ENCODE measurements at places on chromosomes 12 and 14. TPM values are rescaled to one million over a fixed set of nuclear protein-coding genes. Genes with fewer than 3 reads are reported as not detected.

DNA sequence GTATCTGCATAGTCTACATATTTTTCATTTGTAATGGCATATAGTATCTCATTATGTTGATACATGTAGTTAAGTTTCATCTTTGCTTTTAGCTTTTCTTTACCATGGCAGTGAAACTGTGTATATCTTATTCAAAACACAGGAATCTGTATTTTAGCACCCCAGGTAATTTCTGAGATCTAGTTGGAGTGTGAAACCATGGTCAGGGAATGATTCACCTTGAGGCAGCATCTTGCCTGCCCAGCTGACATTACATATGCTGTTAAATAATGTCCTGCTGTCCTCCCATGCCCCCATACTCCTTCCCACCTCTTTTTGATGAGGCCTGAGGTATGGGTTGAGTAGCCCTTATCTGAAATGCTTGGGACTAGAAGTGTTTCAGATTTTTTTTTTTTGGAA, 125.4 kb upstream of the ATF1 start:
- no peak for DNase-seq

GRCh38 chr12:81596558-81596957, 162.6 kb downstream of the PPFIA2 start:
- no peak for DNase-seq

- DNase-seq = no peak
Observed at GRCh38 chr14:95533822-95534221, 1.0 kb upstream of the GLRX5 start.

- DNase-seq = no peak
Observed at GRCh38 chr14:31937730-31938346, 139.3 kb upstream of the ARHGAP5 start.

- DNase-seq = no peak
Observed at GRCh38 chr14:94058674-94059138, 22.3 kb downstream of the DDX24 start.

- DNase-seq = no peak
Observed at GRCh38 chr12:103558879-103559278, 28.2 kb upstream of the STAB2 start.

The TRPV4 gene
- 0.34 TPM for total RNA-seq
